ENCODE measurements at places on chromosomes 7 and 10. TPM values are rescaled to one million over a fixed set of nuclear protein-coding genes. Genes with fewer than 3 reads are reported as not detected.

DNA sequence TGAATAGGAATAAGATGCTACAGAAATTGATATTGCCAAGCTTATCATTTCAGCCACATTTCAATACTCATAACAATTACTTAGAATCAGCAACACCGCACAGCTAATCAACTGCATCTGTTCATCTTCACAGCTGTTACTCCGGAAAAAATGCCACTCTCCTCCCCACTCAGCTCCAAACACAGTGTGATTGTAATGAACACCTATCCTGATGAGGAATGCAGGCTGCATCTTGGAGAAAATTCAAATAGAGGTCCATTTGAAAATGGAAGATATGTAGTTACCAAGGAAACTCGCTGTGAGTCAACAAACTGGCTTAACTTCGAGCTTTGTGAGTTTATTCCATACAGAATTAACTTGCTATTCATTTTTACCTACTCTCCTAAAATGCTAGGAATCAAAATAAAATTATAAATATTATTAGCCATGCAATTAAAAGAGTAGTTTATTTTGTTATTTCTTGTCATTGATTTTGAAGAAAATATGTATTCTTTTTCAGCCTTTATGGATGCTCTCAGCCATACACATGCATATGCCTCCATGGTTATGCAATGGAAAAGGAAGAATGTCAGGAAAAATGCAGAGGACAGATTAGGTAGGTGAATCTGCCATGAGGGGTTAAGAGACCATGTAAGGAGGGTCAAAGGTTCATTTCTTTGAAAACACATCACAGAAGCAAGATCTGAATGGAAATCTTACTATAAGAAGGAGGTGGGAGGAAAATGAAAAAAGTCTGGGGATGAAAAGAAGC, 267.2 kb downstream of the POM121L12 start:
- no peak for DNase-seq

- no peak for DNase-seq
These were observed 181.1 kb downstream of the DNAJB6 start for GRCh38 chr7:157517782-157518513.

SFXN2 gene
- 7.2 TPM for total RNA-seq

STK32C gene
- total RNA-seq = 15.3 TPM

JCAD gene
- 65.3 TPM for total RNA-seq

All from tibial nerve (tissue), 4 donors.